ENCODE measurements at places on chromosomes 2 and 18.

GRCh38 chr18:9513971-9514512, 38.7 kb downstream of the RALBP1 start:
- DNase-seq: no peak

- DNase-seq: no peak
These were observed 407.7 kb upstream of the SALL3 start for GRCh38 chr18:78571831-78572347.

DNA sequence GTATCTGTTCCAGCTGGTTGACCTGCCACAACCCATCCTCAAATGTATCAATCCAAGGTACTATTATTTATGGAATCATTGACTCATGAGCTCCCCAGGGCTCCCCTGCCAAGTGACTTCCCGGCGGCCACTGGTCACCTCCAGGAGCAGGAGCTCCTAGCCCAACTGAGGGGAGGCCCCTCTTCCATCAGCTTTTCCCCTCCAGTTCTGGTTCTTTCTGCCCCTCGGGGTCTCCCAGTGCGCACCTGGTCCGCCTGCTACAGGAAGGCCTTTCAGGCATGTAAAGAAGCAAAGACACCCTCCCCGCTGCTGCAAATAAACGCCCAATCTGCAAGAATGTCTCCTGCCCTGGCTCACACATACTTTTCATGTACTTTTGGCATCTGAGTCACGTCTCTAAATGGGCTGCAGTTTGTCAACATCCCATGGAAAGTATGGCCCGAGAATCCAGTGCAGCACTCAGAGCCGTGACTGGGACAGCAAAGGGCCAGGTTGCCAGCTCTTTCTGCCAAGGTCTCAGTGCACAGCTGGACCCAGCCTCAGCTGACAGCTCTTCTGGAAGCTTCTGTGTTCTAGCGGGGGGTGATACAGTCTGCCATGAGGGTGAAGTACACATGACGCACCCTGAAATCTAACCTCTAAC, 41.4 kb downstream of the KLHL29 start:
- DNase-seq: no peak

DNA sequence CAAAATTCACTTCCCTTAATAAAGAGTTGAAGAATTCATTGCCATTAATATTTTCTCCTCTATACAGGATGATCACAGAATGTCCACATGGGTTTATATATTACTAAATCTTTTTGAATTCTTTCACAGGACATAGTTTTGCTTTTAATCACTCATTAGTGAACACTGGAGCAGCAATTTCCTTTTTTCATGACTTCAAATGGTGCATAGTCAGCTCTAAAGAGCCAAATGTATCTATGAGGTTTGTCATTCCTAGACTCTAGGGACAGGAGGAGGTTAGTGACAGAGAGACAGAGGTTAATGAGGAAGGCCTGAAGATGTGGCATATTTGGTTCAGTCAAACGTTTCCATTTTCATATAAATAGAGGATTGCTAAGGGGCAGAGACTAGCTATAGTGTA, 111.8 kb downstream of the FSHR start:
- DNase-seq: no peak

DNA sequence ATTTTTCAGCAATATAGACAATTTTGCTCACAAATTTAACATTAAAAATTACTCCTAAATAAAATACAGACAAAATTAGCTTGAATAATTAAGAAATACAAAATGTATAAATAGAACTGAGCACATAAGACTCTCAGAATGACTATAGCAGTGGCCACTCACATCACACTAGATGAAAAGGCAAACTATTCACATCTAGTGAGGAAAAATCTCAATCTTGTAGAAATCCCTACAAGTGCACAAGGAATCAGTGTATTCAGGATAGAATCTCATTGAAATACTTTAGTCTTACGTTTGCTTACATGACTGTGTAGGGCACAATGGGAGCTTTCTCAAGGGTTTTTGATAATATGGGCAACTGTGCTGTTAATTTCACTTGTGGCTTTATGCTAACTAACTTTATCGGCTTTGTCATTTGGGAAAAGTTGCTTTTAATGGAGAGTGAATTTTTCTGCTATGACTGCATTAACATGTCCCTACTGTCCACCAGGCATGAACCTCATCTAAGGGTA, 678.9 kb upstream of the LRRTM4 start:
- DNase-seq: no peak

GRCh38 chr2:127472268-127472667, 54.0 kb downstream of the IWS1 start:
- no peak for DNase-seq

- DNase-seq: no peak
These were observed 1474.0 kb upstream of the TMEFF2 start for GRCh38 chr2:193668557-193669323.

GRCh38 chr2:219215871-219216534, 2.8 kb downstream of the ABCB6 start:
- no peak for DNase-seq

- no peak for DNase-seq
These were observed 153.4 kb downstream of the FAM161A start for GRCh38 chr2:61700464-61700863.
